Stimulated activated naive B cell treated with anti-CD40 and anti-IgM and Interleukin-4, amounts not matched to agents 10 μg/mL and 1 μg/mL and 100 μg/mL, for 72 hours (primary cell): ENCODE measurements at places on chromosomes 3 and 15.
A peak's percentile ranks its signal among the peaks of the same experiment; 100 is the strongest.

GRCh38 chr3:28867836-28868235 lies 413.0 kb upstream of the RBMS3 start:
- no peak for DNase-seq

DNA sequence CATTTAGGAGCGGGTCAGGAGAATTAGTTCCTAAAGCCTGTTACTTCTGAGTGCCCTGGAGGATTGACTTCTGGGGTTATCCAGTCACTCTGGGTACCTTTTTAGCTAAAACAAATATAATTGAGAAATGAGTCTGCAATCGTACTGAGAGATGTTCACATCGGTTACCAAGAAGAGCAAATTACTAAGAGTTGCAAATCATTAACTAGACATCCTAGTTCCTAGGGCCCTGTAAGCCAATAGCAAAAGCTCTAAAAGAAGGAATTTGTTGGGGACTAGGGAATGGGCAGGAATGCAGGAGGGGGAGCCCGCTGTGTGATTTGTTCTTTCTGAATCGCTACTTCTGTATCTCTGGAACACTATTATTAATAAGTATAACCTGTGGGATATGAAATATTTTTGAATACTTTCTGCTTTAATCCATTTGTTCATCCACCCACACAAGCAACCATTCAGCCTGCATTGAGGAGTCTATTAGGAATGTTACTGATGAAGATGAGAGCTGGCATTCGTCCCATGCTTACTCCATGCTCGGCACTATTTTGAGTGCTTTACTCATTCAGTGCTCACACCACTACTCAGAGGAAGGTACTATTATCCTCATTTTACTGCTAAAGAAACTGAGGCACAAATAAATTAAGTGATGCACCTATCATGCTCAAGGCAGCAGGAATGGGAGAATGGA lies 31.5 kb upstream of the KY start:
- DNase-seq: no peak

DNA sequence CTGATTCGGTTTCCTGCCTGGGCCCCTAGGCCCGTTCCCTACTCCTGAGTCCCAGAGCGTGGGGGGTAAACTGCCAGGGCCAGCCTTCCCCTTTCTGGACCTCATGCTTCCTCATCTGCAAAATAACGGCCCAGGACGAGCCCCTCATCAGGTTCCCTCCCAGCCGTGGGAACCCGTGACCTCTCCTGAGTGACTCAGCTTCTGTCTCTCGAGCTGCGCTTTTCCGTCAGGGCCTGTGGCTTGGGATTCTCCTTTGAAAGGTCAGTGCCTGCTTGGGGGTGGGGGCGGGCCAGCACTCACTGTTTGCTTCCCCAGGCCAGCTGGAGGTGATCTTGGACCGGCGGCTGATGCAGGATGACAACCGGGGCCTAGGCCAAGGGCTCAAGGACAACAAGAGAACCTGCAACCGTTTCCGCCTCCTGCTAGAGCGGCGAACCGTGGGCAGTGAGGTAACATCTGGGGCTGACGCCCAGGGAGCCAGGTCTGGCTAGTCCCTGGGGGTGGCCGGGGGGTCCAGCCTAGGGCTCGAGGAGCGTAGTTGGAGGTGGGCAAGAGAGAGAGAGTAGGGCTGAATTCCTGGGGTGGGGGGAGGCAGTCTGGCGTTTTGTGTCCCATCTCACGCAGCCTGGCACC lies 12.8 kb downstream of the MAN2A2 start:
- DNase-seq: no peak

- no peak for DNase-seq
Observed at GRCh38 chr15:73564255-73564654, 68.9 kb downstream of the NPTN start.

DNA sequence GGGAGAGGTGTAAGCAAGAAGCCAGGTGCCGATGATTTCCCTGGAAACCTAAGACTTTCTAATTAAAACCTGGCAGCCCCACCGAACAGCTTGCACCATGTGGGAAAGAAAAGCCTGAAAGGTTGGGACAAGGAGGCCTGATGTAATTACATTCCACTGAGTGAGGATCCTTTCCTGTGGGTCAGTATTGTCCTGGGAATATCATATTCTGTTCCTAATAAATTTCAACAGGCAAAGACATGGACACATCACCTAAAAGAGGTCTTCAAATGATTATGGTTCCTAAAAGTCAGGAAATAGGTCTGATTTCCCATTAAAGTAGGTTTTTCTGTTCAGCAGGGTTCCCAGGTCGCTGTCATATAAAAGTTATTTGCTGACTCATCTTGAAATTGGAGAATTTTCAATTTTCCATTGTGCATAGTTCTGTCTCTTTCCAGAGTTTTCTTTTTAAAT lies 58.5 kb downstream of the DUT start:
- no peak for DNase-seq

DNA sequence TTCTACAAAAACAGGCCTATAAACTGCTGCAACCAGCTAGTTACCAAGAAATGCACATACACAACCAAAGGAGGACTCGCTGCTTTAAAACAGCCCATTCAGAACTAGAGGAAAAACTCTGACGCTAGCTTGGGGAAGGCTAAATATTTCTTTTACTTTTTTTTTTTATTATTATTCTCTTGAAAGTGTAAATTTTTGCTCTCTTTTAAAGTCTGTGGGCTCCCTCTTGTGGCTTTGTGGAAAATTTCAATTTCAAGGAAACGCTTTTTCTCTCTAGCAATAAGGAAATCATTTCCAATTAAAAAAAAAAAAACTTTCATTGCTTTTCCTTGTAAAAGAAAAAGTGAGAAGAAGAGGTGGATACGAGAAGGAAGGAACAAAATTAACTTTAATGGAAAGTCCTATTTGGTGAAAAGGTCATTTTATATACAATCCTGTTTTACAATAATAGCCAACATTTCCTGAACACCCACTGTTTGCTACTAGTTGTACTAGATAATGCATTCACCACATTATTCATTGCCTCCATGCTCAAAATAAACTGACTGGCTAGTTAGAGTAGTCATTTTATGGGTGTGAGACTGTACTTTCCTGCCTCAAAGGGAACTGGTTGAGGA lies 51.2 kb upstream of the SAMMSON start:
- no peak for DNase-seq

DNA sequence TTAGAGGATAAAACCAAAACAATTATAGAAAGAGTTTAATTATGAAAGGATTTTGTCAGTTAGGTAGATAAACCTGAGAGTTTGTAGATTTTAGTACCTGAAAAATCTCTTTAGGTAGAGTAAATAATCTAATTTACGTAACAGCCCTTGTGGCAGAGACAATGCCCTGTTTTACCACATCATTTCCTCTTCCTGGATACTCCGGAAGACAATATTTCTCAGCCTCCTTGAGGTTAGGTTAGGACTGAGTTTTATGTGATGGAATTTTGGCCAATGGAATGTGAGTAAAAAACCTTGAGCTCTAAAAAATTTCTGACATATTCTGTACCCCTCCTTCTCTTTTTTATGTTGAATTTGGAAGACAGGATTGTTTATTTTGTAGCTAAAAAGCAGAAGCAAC lies 50.7 kb upstream of the TPRG1 start:
- DNase-seq: no peak

- no peak for DNase-seq
Observed at GRCh38 chr3:106071306-106071705, 202.5 kb upstream of the CBLB start.

GRCh38 chr3:47259114-47259513 lies 23.5 kb downstream of the KIF9 start:
- no peak for DNase-seq

DNA sequence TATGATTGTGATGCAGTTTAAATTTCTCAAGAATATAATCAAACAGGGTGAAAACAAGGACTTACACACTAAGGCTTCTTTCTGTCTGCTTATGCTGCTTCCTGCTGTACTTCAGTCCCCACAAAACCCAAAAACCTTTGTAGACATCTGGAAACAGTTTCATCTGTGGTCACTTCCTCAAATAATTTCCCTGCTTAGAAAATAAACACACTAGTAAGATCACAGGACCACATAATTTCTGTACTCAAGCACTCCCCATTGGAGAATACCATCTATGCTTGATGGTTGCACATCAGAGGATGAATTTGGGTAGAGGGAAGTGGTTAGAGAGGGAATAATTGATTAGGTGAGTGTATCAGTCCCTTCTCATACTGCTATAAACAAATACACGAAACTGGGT lies 266.2 kb downstream of the LSAMP start:
- no peak for DNase-seq

DNA sequence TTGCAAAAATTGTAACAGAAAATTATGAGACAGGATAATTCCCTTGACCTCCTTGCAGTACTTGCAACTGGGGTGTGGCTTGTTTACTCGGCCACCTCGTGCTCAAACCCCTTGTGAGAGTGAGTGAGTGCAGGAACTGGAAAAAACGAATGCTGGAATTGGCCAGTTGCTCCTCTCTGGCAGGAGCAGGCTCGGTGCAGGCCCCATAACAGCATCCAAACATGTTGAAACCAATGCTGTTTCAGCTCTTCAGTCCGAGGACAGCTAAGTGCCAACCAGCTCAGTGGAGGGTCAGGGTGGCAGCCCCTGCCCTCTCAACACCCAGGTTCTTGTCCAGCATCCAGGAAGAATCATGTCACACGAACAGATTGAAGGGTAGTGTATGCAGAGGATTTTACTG lies 36.9 kb downstream of the METTL6 start:
- DNase-seq: no peak

- DNase-seq: no peak
Observed at GRCh38 chr3:126053513-126053912, 30.4 kb downstream of the SLC41A3 start.

- DNase-seq: no peak
Observed at GRCh38 chr15:55990516-55990915, 2.9 kb downstream of the NEDD4 start.

DNA sequence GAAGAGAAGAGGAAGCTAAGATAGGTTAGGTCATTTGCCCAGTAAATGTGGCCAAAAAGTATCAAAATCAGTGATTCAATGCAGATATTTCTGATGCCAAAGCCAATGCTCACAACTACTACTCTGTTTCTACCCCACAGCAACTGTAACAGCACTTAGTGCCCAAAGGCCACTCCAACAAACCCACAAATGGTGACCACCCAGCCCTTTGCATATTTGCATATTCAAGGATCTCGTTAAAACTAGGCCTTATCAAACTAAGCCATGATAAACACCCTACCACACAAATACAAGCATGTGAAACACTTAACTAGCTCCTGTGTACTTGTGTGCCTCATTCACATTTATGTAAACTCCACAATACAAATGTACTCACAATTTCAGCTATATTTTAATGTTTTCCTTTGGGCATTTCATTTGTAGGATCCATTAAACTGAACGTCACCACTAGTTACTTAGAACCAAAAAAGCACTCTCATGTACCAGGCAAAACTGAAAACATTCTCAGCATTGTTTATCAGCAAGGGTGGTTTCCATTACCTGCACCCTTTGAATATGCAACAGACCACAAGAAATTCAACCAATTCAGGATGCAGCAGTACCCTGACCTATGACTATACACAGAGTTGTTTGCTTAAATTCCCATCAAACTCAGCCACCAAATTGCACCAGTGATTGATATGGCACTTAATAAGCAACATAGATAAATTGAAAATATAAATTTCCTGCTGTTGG lies 111.2 kb upstream of the STT3B start:
- DNase-seq: no peak

DNA sequence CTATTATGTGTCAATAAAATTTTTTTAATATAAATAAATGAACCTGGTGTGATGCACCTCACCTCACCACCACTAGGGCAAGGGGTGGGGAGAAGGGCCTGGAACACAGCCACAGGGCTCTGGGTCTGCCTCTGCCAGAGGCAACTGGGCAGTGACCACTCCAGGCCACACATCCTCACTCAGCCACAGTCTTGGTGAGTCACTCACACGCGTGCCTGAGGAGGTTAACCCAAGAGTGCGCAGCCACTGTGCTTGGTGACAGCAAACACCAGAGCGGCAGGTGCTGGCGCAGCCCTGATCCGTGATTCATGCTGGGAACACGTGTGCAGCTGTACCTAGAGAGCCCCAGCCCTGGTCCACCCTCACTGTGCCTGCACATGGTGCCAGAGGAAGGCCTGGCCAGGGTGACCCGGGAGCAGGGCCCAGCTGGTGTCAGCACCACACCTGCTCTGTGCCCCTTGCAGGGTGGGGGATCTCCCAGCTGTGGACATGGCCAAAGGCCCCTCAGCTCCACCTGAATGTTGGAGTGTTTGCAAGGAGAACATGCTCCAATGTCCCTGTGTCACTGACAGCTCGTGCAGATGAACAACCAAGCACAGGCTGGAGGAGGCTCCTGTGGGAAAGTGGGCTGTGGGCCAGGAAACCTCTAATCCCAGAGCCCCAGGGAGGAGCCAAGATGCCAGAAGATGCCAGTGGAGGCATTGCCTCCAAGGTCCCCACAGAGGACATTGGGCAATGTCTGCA lies 2.1 kb downstream of the SLC41A3 start:
- no peak for DNase-seq

DNA sequence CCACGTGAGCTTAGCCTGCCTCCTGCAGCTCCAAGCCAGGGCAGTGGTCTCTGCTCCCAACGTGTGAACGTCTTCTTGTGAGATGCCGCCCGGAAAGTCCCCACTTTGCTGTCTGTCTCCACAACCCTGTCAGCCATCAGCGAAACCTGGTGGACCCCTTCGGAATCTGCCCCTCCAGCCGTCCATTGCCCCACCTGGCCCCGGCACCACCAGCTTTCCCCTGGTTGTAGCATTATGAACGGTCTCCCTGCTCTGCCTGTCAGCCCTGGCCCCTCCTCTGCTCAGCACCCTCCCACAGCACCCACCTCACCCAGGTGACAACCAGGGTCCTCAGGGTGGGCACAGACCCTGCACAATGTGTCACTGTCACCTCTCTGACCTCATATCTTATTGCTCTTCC lies 71.1 kb downstream of the HMCES start:
- DNase-seq: no peak

- DNase-seq: no peak
Observed at GRCh38 chr3:146154995-146155394, 6.0 kb downstream of the PLOD2 start.

- DNase-seq: no peak
Observed at GRCh38 chr15:32888221-32888761, 170.5 kb downstream of the GREM1 start.

GRCh38 chr3:108208831-108209230 lies 13.4 kb downstream of the IFT57 start:
- peak; percentile 17 for DNase-seq

DNA sequence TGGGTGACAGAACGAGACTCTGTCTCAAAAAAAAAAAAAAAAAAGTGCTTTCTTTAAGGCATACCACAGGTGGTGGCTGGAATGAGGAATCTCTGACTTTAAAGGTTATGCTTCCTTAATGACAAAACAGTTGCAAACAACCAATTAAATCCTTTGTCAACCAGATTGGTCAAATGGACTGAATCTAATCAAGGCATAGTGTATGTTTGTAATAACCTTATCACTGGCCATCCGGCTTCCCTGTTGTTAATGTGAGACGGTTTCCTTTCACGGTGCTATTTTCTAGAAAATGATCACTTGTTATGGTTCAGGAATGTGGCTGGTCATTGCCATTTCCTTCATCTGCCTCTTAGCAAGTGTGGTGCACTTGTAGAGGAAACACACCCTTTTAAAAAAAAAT lies 75.9 kb downstream of the FLNB start:
- DNase-seq: no peak

- DNase-seq: no peak
Observed at GRCh38 chr3:30131191-30131590, 475.2 kb upstream of the TGFBR2 start.

GRCh38 chr3:81793410-81793809 lies 32.0 kb upstream of the GBE1 start:
- no peak for DNase-seq

GRCh38 chr3:148992635-148993255 lies 1.4 kb downstream of the GYG1 start:
- DNase-seq: no peak
